ENCODE measurements at places on chromosomes 12 and 14.

GRCh38 chr14:92471919-92472318, 41.7 kb upstream of the RIN3 start:
- no peak for DNase-seq

- DNase-seq, result no peak
Observed at GRCh38 chr12:101172316-101172715, 37.7 kb downstream of the SLC5A8 start.

DNA sequence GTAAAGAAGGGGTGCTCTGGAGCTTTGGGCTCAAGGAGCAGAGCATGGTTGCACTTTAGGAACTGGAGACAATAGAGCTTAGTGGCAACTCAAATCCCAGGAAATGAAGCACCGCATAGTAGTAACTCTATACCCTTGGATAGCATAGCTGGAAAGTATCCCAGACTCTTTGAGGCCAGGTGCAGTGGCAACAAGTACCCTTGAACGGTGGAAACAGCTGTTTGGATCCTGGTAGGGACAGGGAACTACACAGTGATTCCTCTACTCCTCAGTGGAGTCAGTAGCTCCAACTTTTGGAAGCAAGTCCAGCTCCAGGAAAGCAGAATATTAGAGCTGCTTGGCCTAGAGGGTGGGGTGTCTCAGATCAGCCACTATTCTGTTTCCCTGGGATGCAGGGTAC, 129.0 kb upstream of the WSCD2 start:
- peak; percentile 32 for DNase-seq

DNA sequence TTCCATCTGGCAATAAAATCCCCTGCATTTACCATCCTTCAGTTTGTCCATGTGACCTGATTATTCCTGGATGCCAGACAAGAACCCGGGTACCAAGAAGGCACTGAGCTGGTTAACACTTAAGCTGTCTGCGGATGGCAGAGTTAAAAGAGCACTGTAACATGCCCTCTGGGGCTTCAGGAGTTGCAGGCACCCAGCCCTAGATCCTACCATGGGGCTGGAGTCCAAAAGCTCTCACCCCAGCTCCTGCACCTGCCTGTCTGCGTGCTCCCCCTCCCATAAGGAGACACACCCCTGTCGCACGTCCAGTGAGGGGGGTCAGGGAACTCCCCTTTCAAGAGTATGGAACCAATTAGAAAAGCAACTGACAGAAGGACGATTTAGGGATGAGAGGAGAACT, 14.6 kb upstream of the FBXO34 start:
- DNase-seq, result no peak

GRCh38 chr12:48640854-48641253, 41.2 kb downstream of the KANSL2 start:
- DNase-seq, result no peak

DNA sequence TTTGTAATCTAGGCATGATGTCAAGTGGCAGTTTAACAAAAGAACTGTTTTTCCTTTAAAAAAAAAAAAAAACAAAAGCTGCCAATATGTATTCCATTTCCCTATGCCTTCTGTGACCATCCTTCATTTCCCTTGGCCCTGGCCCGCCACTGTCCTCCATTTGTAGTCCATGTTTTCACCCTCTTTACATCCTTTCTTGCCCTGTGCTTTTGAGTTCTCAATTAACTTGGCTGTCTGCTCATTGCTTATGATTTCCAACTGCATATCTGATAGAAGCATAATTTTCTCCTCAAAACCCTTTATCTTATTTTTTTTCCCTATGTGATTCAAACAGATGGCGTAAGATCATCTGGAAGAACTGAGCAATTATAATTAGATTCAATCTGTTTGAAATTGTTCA, 297.5 kb downstream of the NAV3 start:
- DNase-seq, result no peak

DNA sequence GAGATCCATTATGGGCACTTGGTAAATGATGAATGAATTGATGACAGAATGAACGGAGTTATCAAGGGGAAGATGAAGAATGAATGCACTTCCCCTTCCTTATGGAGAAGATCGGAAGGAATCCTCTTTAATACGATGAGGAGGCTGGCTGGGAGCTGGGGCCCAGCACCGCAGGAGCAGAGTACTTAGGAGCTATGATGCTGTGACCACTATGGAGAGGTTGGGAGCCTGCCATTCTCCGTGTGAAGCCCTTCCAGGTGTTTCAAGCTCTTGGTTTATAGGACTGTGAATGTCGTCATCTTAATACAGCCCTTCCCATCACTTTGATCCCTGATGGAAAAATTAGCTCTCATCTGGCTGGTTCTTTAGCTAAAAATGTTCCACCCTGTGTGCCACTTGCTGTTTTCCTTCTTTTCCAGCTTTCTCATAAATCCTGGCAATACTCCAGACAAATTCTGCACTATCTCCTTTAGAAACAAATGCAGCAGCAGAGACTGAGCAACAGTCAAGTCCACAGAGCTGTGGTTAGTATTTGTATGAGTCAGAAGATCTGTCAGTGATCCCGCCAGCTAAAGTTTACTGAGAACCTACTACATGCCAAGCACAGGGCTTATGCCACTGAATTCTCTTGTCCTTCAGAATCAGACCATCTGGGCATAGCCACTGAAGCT, 263.1 kb upstream of the CRY1 start:
- DNase-seq, result no peak

DNA sequence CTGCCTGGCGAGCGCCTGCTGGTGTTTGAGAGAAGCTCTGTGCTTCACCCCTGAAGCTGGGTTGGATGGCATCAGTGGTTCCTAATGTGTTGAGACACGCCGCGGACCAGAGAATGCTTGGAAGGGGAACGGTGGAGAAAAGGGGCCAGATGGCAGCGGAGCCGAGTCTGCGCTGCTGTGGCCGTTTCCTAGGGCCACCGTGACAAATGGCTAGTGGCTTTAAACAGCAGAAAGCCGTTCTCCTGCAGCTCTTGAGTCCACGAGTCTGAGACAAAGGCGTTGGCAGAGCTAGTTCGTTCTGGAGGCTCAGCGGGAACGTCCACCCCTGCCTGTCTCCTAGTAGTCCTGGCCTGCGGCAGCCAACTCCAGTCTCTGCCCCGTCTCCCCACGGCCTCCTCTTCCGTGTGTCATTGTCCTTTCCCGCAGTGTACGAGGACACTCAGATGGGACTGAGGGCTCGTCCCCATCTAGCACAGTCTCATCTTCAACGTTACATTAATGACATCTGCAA, 103.6 kb downstream of the ADGRD1 start:
- DNase-seq, result no peak

GRCh38 chr12:162467-163307, 51.3 kb downstream of the SLC6A12 start:
- DNase-seq, result no peak

DNA sequence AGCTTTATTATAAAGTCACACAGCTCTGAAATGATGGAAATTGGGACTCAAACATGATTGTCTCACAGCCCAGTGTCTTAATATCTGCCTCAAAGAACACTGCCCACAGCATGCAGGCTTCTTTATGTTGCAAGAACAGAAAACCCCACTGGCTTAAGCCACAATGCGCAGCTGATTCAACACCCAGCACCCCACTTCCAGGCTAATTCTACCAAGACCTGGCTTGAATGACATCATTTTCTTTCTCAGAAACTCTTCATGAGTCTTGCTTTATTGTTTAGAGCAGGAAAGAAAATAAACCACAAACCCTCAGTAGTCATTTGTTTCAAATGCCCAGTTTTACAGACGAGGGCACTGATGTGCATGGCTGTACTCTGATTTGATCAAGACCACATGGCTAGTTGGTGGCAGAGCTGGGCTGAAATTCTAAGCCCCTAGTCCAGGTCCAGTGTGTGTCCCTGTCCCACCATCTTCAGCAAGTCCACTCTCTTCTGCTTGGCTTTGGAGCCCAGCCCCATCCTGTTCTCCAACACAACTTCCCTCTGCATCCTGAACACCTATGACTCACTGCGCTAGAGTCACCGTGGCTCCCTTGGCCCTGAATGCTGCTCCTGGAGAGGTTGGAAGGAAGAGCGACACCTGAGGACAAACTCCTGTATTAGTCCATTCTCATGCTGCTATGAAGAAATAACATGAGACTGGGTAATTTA, 50.3 kb upstream of the SRSF5 start:
- no peak for DNase-seq

DNA sequence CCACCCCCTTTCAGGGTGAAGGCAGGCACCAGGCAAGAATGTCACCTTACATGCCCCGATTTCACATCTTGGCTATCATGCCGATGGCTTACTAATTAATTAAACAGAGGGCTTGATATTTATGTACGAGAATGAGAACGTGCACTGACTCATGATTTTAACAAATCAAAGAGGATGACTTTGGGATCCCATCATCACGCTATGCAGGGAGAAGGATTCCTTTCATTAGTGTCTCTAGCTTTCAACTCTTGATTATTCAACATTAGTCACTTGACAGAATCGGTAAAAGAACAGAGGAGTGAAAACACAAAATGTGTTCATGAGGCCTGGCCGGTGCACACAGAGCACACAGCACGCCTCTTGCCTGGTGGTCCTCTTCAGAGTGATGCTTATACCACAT, 80.6 kb downstream of the PRKAB1 start:
- DNase-seq, result no peak

DNA sequence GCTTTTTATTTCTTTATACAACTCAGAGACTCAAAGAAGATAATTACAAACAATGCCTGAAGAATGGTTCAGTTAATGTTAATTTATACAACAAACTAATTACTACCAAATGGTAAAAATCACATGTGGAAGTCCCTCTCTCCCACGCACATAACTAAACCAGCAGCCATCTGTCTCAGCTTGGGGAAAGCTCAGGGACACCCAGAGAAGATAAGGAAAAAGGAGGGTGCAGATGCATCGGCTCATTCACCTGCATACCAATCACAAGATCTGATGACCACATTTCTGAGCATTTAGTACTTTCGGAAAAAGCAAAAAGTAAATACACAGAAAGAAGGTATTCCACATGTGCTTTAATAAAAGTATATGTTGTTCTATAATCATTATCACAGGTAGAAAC, 136.3 kb downstream of the SOX5 start:
- no peak for DNase-seq

- DNase-seq, result no peak
Observed at GRCh38 chr14:54000341-54000811, 43.8 kb upstream of the BMP4 start.

DNA sequence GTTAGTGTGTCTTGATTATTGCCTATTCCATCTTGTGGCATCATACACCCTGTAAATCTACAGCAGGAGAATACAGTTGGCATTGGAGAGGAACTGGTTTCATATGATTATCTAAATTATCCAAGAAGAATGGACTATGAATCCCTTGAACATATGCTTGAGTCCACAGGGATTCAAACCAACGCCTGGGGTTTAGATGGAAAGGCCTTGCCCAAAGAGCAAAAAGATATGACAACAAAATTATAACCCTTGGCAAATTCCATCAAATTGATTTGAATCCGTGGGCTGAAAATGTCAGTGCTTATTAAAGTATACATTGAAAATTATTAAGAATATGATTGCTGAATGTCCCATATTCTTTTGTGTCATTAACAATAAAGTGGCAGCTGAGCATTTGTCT, 108.2 kb downstream of the PDE3A start:
- no peak for DNase-seq

- no peak for DNase-seq
Observed at GRCh38 chr14:63963439-63963838, 110.6 kb downstream of the SYNE2 start.

DNA sequence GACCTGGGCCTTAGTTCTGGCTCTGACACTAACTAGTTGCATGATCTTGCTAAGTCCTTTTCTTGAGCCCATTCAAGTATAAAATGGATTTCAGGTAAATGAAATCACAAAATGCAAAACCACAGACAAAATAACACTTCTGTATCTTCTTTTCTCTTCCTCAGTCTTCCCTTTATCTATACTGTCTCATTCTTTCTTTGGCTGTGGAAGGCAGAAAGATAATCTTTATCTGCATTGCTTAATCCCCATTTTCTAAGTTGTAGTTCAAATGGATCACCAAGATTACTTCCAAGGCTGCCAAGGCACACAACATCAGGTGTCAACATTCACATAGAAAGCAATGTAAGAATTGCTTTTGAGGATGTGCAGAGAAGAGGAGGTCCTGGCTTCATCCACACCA, 30.3 kb downstream of the TESPA1 start:
- no peak for DNase-seq

DNA sequence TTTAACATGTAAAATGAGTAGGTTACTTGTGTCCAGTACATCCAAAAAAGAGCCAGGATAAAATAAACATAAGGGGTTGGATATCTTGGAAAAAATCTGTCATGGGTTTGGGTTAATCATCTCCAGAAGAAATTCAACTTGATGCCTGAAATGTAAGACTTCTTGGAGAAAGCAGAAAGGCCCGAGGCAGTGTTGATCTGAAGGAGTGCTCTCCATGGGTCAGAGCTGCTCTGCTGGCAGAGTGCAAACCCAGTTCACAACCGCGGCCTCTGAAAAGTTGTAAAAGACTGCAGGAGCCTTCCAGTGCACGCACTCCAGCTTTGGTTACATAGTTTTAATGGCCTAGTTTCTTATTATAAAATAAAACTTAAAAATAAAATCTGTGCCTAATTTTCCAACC, 97.3 kb upstream of the ALX1 start:
- DNase-seq, result no peak

DNA sequence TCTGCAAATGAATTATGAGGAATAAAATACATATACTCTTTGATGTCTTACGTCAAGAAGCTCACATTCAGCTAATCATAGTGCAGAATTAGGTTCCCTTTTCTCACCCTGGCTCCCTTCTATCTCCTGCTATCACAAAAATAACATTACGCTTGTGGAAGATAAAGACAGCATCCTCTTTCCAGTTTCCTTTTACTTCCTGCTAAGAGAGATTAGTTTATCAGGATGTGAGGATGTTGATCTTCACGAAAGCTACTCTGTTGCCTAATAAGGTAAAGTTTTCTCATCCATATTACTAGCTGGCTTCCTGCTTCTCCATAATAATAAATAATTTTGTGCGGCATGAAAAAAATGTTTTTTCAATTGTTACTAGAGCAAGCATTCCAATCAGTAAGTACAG, 217.7 kb upstream of the DCN start:
- no peak for DNase-seq

DNA sequence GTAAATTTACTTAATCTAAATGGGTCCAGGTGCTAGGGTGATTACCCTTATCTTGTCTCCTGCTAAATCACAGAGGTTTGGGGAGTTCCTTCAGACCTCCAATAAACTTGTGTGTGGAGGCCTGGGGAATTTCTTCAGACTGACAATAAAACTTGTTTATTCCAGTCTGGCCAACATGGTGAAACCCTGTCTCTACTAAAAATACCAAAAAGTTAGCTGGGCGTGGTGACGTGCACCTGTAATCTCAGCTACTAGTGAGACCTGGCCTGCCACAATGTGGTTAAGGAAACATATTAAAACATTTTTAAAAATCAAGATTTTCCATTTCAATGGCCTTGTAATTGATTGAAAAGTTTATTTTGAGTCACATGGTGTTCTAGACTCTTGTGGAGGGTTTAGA, 126.9 kb upstream of the FGD4 start:
- DNase-seq, result no peak

DNA sequence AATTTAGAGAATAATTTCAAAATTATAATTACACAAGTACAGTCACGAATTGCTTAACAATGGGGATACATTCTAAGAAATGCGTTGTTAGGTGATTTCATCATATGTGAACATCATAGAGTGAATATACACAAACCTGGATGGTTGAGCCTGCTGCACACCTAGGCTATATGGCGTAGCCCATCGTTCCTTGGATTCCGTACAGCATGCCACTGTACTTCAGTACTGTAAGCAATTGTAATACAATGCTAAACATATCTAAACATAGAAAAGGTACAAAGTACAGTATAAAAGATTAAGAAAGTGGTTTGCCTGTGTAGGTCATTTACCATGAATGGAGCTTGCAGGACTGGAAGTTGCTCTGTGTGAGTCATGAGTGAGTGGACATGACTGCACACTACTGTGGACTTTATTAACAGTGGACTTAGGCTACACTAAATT, 286.2 kb downstream of the CACNA1C start:
- DNase-seq, result no peak

GRCh38 chr12:106866426-106867080, 89.2 kb upstream of the TMEM263 start:
- no peak for DNase-seq
